CD4-positive, alpha-beta T cell treated with Interleukin-2 at 100 ng/mL for 4 hours (primary cell): ENCODE measurements at places on chromosomes 3 and 15.

DNA sequence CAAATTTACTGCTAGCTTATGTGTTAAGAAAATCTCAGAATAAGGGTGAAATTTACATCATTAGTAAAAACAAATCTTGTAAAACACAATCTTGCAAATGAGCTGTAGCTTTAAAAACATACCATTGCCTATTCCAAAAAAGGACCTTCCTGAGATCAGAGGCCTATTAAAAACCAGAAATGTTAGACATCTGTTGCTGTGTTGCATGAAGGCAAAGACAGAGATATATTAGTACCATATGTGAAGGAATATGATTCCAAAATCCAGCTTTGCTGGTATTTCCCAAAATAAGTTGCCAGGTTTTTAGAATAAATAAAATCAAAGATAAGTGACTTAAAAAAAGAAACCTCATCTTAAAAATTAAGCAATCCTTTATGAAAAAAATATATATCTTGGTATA, 504.1 kb upstream of the CDIN1 start:
- no peak for DNase-seq

- DNase-seq = no peak
Observed at GRCh38 chr3:160695915-160696327, 19.0 kb downstream of the ARL14 start.

- DNase-seq = no peak
Observed at GRCh38 chr3:12286927-12287726, 1.7 kb upstream of the PPARG start.

GRCh38 chr3:134039161-134039862, 9.6 kb upstream of the SLCO2A1 start:
- no peak for DNase-seq

DNA sequence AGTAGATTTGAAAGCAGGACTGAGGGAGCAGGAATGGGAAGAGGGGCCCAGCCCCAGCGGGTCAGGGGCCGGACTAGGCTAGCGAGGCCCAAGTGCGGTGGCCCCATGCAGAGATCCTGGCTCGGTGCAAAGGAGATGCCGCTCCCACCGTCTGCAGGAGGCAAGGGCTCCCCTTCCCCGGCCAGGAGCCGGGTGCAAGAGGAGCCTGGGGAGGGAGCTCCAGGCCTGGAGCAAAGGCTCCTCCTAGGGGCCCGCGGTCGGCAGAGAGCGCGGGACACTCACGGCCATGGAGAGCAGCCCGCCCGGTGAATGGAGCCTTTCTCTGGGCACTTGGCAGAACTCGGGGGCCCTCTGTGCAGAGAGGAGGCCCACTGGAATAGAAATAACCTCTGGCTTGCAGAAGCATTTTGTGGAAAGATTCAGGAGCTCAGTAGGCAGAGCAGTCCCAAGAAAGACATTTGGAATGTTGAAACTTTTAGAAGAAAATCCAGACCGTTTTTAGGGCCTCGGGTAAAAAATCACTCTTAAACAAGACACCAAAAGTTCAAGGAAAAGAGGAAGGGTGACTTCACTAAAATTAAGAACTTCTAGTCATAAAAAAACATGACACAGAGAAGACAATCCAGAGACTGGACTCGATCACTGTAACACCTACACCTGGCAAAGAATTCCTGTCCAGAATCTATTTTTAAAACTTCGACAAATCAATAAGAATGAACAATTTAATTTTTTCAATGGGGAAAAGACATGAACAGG, 43.0 kb upstream of the USP3 start:
- DNase-seq = no peak
